SK-N-SH (cell line): ENCODE measurements at places on chromosomes 1 and 21.

DNA sequence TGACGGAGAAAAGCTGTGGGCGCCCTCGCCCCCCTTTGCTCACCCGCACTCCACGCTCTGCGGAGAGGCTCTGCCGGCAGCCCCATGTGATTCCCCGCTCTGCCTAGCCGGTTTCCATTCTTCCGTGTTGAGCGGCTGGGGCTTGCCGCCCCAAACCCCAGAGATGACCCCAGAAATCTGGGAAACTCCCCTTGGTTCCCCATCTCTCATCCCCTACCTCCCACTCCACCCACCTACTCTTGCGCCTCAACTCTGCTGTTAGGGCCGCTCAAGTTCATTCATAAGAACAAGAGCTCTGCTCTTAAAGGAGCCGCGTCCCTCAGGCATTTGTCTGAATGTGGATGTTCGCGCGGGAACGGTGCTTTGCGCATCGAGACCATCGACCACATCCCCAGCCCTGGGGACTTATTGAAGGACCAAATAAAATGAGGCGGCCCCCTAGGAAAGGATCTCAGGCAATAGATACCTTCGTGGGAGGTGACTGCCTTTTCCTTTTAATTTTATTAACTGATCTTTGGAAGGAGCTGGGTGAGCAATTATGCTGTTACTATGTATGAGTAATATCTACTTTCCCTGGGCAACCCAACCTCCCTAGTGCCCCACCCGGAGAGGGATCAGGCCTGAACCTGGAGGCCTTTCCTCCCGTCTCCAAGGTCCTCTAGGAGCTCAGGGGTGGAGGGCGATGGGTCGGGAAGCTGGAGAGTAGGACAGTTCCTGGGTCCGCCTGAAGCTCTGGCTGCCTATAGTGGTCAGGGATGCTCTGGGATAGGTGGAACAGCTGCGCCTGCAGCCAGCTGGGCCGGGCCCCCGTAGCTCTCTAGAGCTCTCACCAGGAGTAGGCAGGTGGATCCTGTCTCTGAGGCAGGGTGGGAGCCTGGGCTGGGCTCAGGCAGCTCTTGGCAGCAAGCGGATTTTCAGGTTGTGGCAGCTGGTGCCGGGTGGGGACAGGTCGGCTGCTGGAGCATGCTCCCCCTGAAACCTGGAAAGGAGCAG, 898 bp downstream of the MFSD2A start:
- DNase-seq, result peak; percentile 66

DNA sequence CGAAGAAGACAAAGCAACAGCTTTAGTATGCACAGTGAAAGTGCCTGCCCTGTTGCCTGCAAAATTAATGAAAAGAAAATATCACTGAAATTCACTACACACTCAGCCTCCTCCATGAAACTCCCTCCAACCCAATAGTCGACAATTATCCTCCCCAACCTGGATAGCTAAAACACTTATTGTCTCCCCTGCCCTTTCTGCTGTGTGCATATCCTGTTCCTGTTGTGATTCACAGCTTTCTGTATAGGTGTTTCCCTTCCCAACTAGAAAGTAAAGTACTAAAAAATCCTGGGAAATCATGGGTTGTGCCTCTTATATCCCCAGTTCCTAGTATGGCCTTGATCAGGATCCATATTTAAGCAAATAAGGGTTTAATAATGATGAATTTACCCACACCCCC, 412.1 kb downstream of the LTN1 start:
- DNase-seq, result no peak

- no peak for DNase-seq
Measured at GRCh38 chr1:203177470-203178039, 1.9 kb upstream of the MYBPH start.

GRCh38 chr1:17933971-17934370, 173.6 kb upstream of the IGSF21 start:
- peak; percentile 83 for DNase-seq
